Neural crest cell (in vitro differentiated cells): ENCODE measurements at places on chromosomes 3 and 15. TPM values are rescaled to one million over a fixed set of nuclear protein-coding genes. Genes with fewer than 3 reads are reported as not detected.

GRCh38 chr15:77659350-77660321 is 26.9 kb upstream of the LINGO1 start:
- no peaks in the 10 kb centered on the region for H3K36me3 ChIP-seq
- H3K4me3 ChIP-seq: no peak overlapping the region
- H3K27ac ChIP-seq: no peak overlapping the region
- H3K4me1 ChIP-seq: no peaks in the 10 kb centered on the region
- H3K27me3 ChIP-seq: peaks cover 2% of the 10 kb centered on the region

DNA sequence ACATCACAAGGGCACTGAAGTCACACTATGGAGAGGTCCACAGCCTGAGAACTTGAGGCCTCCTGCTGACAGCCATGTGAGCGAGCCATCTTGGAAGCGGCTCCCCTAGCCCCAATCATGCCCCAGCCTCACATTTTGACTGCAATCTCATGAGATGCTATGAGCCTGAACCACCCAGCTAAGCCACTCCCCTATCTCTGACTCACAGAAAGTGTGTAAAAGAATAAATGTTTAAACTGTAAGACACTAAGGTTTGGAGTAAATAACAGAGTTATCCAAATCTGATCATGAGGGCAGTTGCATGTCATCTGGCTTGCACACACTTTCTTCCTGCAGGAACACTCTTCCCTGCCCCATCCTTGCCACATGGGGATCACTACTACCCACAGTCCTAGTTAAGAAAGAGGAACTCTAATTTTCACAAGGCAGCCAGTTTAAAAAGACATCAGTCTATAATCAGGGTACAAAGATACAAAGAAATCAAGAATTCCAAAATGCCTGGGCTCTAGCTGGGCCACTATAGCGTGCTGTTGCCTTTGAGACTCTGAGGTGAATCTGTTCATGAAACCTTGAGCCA is 494.2 kb downstream of the FOXP1 start:
- H3K4me1 ChIP-seq: peaks cover 10% of the 10 kb centered on the region
- H3K27me3 ChIP-seq: no peaks in the 10 kb centered on the region
- DNase-seq: no peak
- no peak overlapping the region for H3K27ac ChIP-seq
- no peak overlapping the region for H3K4me3 ChIP-seq

DNA sequence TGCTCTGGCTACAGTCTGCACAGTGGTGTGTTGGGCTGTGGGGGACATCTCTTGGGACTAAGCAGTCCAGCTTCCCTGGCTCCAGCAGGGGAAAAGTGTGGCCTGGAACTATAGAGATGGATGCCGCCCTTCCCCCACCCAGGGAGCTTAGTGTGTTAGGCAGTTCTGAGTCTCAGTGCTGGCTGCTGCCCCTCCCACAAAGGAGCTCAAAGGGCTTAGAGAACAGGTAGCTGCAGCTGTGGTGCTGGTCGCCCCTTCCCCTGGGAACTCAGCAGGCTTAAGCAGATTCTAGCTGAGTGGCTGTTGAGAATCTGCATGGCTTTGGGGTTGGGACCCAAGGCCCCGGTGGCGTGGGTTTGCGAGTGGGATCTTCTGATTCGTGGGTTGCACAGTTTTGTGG is 190.8 kb downstream of the PDCD6IP start:
- no peak overlapping the region for H3K4me3 ChIP-seq
- H3K27ac ChIP-seq: no peak overlapping the region
- H3K4me1 ChIP-seq: no peaks in the 10 kb centered on the region
- no peaks in the 10 kb centered on the region for H3K27me3 ChIP-seq
- no peak for DNase-seq
- no peaks in the 10 kb centered on the region for H3K36me3 ChIP-seq

DNA sequence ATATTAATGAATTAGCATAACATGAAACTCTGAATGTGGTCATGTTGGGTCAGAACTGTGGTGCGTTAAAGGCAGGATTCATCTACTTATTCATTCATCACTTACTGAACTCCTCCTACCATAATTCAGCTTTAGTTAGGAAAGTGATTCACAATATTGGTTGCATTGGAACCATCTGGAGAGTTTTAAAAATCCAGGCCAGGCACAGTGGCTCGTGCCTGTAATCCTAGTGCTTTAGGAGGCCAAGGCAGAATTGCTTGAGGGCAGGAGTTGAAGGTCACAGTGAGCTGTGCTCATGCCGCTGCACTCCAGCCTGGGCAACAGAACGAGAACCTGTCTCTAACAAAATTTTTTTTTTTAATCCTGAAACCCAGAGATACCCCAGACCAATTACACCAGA is 44.2 kb upstream of the ATG7 start:
- no peaks in the 10 kb centered on the region for H3K36me3 ChIP-seq
- H3K27me3 ChIP-seq: peaks cover 31% of the 10 kb centered on the region
- no peak overlapping the region for H3K4me3 ChIP-seq
- DNase-seq: no peak
- H3K4me1 ChIP-seq: no peaks in the 10 kb centered on the region

- DNase-seq: no peak
- H3K27ac ChIP-seq: no peak overlapping the region
- H3K4me3 ChIP-seq: no peak overlapping the region
- H3K27me3 ChIP-seq: no peaks in the 10 kb centered on the region
- H3K4me1 ChIP-seq: peaks cover 17% of the 10 kb centered on the region
Observed at GRCh38 chr3:113590983-113591382, 58.6 kb downstream of the SIDT1 start.

DNA sequence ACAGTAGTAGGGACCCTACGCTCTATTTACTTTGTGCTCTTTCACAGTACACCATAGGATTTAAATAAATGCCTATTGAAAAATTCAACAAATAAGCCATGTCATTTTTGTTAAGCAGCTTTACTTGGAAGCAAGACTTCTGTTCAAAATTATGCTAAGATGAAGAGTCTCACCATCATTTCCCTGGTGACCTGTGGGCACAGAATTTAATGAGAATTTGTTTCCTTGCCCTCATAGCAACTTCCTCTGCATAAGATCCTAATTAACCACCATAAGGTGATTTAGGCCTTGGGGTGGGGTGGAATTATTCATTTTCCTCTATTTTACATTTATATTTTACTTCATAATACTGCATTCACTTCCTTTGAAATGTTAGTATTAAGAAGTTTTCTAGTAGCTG is 70.5 kb downstream of the CHL1 start:
- no peak overlapping the region for H3K4me3 ChIP-seq
- H3K27me3 ChIP-seq: peaks cover 13% of the 10 kb centered on the region
- no peak overlapping the region for H3K27ac ChIP-seq
- no peaks in the 10 kb centered on the region for H3K36me3 ChIP-seq
- no peaks in the 10 kb centered on the region for H3K4me1 ChIP-seq
- DNase-seq: no peak

DNA sequence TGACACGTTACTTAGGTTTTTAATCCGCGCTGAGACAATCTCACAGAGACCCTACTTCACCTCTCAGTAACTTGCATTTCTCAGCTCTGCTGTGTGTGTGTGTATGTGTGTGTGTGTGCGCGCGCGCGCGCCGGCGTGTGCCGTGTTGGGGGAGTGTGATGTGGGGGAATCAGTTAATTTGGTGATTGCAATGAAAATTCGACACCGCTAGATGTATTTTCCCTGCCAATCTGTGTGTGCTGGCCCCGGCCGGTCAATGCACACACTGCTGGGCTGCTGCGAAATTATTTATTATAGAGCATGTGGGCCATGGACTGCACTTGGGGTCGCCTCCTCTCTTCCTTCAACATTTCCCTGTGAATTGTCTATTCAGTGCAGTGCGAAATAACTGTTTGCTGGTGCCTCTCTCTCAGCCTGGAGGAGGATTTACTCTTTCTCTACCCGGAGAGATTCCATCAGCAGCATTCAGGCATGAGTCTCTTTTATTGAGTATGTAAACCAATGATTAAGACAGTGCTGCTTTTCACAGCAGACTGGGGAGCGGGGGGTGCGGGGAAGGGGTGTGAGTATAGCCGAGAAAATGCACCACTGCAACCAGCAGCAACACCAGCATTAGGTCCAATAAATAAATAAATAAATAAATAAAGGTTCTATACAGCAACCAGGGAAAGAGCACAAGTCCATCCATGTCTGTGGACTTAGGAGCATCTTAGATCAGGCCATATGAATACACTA is 2.9 kb downstream of the CADM2 start:
- peaks cover 58% of the 10 kb centered on the region for H3K27me3 ChIP-seq
- H3K4me3 ChIP-seq: peak overlapping the region; percentile 80
- no peaks in the 10 kb centered on the region for H3K36me3 ChIP-seq
- H3K27ac ChIP-seq: no peak overlapping the region
- H3K4me1 ChIP-seq: peaks cover 47% of the 10 kb centered on the region

DNA sequence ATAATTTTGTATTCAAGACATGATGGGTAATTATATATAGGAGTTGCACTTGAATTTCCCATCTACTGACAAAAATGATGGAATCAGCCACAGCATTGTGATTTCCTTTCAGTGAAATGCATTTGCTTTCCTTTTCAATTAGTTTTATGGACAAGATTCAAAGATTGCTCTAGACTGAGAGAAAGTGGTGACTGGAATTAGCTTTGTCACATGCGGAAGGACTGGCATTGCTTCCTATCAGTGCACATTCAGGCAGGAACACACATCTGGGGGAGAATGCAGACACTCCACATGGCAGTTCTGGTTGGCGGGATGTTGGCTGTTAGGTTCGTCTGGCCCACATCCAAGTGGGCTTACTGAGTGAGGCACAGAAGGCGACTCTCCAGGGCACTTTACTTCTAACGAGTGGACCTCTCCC is 399.3 kb upstream of the RGMA start:
- H3K36me3 ChIP-seq: peaks cover 13% of the 10 kb centered on the region
- peaks cover 28% of the 10 kb centered on the region for H3K4me1 ChIP-seq
- no peaks in the 10 kb centered on the region for H3K27me3 ChIP-seq
- DNase-seq: no peak
- no peak overlapping the region for H3K27ac ChIP-seq

DNA sequence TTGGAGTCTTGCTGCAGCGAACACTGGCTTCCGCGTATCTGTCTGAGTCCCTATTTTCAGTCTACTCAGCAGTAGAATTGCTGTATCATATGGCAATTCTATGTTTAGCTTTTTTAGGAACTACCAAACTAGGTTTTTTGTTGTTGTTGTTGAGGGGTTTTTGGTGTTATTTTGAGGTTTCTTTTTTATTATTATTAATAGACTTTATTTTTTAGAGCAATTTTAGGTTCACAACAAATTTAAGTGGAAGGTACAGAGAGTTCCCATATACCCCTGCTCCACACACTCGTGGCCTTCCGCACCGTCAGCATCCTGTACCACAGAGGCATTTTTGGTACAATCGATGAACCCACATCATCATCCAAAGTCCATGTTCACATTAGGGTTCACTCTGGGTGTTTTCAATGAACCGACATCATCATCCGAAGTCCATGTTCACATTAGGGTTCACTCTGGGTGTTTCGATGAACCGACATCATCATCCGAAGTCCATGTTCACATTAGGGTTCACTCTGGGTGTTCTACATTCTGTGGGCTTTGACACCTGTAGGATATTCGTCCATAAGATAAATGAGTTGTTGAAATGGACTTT is 67.9 kb downstream of the LMLN start:
- no peak overlapping the region for H3K27ac ChIP-seq
- H3K36me3 ChIP-seq: no peaks in the 10 kb centered on the region
- peaks cover 3% of the 10 kb centered on the region for H3K27me3 ChIP-seq
- no peak for DNase-seq
- H3K4me1 ChIP-seq: peaks cover 46% of the 10 kb centered on the region

GRCh38 chr15:41182266-41182665 is 48.3 kb downstream of the EXD1 start:
- no peaks in the 10 kb centered on the region for H3K27me3 ChIP-seq
- no peak overlapping the region for H3K27ac ChIP-seq
- no peak for DNase-seq
- peaks cover 11% of the 10 kb centered on the region for H3K4me1 ChIP-seq

DNA sequence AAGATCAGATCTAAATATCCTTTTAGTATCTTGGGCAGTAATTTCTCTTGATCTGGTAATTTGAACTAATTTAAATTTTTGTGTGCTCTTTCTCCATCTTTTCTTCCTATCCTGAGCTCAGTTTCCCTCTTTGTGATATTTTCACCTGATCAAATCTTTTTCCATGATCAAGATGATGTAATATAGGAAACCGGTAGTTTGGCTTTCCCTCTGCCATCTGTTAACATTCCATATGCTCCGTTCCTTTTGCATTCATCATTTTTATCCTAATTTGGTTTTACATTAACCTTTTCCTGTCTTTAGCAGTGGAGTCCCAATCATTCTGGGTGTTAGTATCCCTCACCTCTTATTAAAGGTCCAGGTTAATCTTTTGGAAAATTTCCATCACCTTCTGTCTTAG is 5.9 kb upstream of the ABHD6 start:
- no peak overlapping the region for H3K4me3 ChIP-seq
- DNase-seq: no peak

GRCh38 chr15:62853114-62853840 is 189.3 kb upstream of the TPM1 start:
- H3K4me3 ChIP-seq: no peak overlapping the region
- DNase-seq: no peak
- peaks cover 9% of the 10 kb centered on the region for H3K4me1 ChIP-seq
- no peak overlapping the region for H3K27ac ChIP-seq

DNA sequence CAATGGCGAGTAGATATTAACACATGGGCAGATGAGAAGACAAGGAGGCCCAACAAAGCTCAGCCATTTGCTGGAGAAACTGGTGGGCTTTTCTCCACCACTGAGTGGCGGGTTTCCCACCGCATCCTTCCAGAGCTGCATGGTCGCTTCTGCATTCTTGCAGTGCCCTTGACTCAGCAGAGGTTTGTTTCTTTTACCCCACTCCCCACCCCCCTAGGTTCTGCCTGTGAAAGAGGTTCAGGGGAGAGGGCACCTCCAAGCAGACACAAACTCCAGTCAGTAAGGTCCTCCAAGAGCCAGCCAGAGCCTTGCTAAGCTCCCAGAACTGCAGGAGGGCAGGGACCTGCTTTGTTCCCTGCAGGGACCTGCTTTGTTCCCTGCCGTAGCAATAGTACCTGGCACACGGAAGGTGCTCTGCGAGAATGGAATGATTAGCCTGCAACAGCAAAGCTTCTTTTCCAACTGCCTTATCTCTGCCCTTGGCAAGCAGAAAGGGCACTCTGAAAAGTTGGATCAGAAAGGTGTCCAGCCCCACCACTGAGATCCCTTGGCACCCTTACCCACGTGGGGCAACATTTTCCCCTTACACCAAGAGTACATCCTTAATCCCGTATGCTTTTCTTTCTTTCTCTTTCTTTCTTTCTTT is 1.4 kb downstream of the PAQR5 start:
- no peak for DNase-seq
- H3K27ac ChIP-seq: no peak overlapping the region
- H3K27me3 ChIP-seq: peaks cover 78% of the 10 kb centered on the region
- H3K4me1 ChIP-seq: no peaks in the 10 kb centered on the region

Gene CPLX3
- not detected in 2 replicates for total RNA-seq

Gene VIPR1
- 0.63 TPM in 1 of 2 replicates, not detected in the other for total RNA-seq

Gene TRPC1
- 13.3 and 14.8 TPM in 2 replicates for total RNA-seq

Gene ZNF620
- total RNA-seq: 22.0 and 24.0 TPM in 2 replicates

Gene SGO1
- total RNA-seq: 33.3 and 34.8 TPM in 2 replicates

Gene ACTC1
- total RNA-seq: 2.4 and 2.8 TPM in 2 replicates
